Pulmonary artery endothelial cell (primary cell): ENCODE measurements at places on chromosomes 3 and 15. TPM values are rescaled to one million over a fixed set of nuclear protein-coding genes. Genes with fewer than 3 reads are reported as not detected.

DNA sequence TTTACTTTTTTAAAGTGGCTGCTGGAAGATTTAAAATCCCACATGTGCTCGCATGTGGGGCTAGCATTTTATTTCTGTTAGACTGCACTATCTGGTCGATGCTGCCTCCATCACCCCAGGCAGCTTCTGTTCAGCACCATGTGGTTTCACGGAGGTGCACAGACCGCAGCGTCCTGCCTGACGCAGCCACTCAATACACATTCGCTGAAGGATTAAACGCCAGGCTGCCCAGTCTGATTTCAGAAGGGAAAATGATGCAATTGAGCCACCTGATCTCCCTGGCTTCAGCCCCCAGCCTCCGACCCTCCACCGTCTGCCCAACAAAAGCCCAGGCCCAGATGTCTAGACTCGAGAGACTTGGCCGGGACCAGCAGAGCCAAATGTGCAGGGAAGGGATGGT, 84.5 kb downstream of the MEGF11 start:
- DNase-seq: no peak

- DNase-seq: peak; percentile 32
Measured at GRCh38 chr3:38805765-38806386, 10.1 kb downstream of the SCN10A start.

GRCh38 chr3:172951511-172951910, 189.5 kb downstream of the SPATA16 start:
- no peak for DNase-seq

DNA sequence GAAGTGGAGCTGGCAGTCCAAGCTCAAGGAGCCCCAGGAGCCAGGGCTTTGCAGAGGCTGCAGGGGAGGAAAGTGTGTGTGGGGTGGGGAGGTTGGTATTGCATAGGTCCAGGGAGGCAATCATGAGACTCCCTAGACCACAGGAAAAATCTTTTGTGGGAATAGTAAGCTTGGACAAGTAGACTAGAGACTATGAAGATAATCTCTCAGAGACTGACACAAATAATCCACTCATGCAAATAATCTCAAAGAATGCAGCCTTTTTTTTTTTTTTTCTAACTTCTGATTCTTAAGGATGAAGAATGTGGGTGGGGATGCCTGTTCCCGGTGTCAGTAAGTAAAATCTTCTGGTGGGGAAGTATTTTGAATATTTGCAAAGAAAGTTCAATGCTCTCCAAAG, 113.7 kb downstream of the GREM1 start:
- DNase-seq: no peak

- peak; percentile 29 for DNase-seq
Measured at GRCh38 chr3:51637941-51638471, 33.0 kb upstream of the TEX264 start.

- DNase-seq: no peak
Measured at GRCh38 chr15:71914092-71914491, 103.7 kb downstream of the NR2E3 start.

The MLF1 gene
- 4.3 and 6.3 TPM in 2 replicates for total RNA-seq

GRCh38 chr3:170180079-170180907, 1.2 kb downstream of the PHC3 start:
- no peak for DNase-seq

DNA sequence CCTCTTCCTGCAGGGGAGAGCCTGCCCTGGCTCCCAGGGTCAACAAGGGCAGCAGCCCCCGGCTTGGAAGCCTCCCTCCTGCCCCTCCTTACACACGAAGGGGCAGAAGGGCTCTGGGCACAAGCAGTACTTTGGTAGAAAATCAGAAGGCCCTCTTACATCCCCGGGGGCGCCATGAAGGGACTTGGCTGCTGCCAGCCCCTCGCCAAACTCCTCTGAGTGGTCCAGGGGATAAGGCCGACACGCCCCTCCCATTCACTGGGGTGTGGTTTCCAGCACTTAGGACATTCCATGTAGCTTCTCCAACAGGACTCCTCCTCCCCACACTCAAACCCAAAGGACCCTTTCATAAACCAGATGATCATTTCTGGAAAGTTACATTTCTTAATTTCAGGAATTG, 1.2 kb upstream of the ST8SIA2 start:
- DNase-seq: no peak

- DNase-seq: no peak
Measured at GRCh38 chr3:98115717-98116116, 14.8 kb upstream of the OR5H1 start.

The SLC2A2 gene
- total RNA-seq: not detected in 2 replicates

The POPDC2 gene
- total RNA-seq: 0.07 and 0.11 TPM in 2 replicates

DNA sequence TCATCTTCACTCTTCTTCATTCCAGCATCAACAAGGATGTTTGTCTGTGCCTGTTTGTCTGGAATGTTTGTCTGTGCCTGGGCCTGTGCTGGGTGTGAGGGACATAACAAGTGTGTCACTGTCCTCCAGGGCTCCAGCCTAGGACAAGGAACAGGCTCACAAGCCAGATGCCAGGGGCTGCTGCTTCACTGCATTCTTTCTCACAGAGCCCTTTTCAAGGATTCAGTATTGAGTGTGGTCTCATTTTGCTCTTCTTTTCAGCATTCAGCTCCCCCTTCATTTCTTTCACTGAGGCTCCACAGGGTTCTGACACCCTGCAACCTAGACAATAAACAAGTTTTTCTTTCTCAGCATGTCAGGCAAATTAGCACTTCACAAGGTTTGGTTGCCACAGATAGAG, 43.6 kb upstream of the KY start:
- DNase-seq: no peak

- peak; percentile 84 for DNase-seq
Measured at GRCh38 chr15:98727115-98728040, 79.0 kb downstream of the IGF1R start.

DNA sequence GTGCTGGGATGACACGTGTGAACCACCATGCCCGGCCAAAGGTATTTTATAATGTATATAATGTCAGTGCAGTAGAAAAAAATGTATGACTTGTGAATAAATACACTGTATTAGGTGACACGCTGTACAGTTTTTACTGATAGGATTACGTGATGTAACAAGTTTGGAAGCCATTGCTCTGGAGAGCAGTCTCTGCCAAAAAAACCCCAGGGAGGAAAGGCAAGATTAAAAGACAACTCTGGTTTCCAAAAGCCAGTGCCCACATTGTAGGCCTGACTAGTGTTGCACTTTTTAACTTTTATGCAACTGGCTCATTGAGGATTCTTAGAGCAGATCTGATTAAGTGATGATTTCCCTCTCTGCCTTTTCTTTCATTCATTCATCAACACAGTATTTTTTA, 62.0 kb upstream of the SLC2A2 start:
- no peak for DNase-seq

GRCh38 chr3:166223120-166223519, 385.9 kb upstream of the BCHE start:
- DNase-seq: no peak

- no peak for DNase-seq
Measured at GRCh38 chr15:84816694-84817465, at the start of gene ALPK3. Gene ALPK3, plus strand, starts transcription at chr15:84817356. Its CDS starts 97 bp downstream, at chr15:84817453.

- peak; percentile 22 for DNase-seq
Measured at GRCh38 chr3:111676211-111677006, 81.3 kb upstream of the ZBED2 start.

The CCDC71 gene
- total RNA-seq: 16.1 and 20.1 TPM in 2 replicates

The CLDN18 gene
- not detected in 2 replicates for total RNA-seq

- no peak for DNase-seq
Measured at GRCh38 chr3:99699841-99700240, 61.4 kb downstream of the COL8A1 start.

DNA sequence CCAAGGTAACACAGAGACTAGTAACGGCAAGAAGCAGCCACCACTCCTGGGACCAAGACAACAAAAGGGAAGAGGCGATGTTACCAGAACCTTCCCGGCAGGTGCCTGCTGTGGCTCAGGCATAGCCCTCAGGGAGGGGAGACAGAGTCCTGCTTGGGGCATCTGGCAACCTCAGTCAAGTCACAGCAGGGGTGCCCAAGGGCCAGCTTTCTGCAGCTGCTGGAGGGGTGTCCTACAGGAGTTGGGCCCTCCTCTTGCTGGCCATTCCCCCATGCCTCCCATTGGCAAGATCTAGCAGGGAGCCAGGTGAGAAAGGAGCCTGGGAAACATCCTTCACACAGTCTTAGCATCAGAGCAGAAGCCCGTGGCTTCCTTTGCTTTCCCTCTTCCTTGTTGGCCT, 197.3 kb upstream of the IL12A start:
- no peak for DNase-seq

DNA sequence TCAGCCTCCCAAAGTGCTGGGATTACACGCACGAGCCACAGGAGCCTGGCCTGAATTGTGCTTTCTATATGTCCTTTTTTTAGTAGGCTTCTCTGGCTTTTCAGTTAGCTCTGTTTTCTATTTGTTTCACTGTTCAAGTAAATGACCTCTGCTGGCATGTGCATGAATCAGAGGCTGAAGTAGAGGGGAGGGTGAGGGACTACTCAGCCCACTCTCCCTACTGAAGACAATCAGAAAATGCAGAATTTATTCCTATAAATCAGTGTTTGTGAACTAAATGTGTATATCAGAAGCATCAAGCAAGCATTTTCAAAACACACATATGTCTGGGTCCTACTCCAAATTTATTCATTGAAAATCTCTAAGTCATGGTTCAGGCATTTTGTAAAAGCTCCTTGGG, 45.0 kb downstream of the ZMAT3 start:
- no peak for DNase-seq

GRCh38 chr3:42556089-42556632, 25.6 kb downstream of the SEC22C start:
- no peak for DNase-seq

DNA sequence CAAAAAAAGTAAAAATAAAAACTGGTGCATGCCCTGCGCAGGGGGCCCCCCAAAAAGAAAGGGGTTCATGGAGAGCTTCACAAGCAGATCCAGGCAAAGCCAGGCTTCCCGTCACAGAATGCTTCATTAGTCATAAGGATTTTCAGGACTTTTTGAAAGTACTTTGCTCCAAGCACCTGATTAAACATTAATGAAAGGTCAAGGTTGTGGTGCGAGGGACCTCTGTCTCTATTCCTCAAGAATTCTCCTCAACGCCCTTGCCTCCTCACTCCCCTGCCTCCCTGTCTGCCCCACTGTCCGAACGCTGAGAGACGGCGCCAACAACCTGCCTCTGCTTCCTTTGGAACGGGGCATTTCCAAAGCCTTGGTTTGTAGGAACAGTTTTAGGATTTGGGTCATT, 240.1 kb upstream of the IGF1R start:
- DNase-seq: no peak

The MORC1 gene
- total RNA-seq: not detected in 2 replicates
